ENCODE measurements at places on chromosomes 1 and 21. TPM values are rescaled to one million over a fixed set of nuclear protein-coding genes. Genes with fewer than 3 reads are reported as not detected.

GRCh38 chr1:159890390-159890789 is 9.6 kb downstream of the CFAP45 start:
- no peak for DNase-seq

DNA sequence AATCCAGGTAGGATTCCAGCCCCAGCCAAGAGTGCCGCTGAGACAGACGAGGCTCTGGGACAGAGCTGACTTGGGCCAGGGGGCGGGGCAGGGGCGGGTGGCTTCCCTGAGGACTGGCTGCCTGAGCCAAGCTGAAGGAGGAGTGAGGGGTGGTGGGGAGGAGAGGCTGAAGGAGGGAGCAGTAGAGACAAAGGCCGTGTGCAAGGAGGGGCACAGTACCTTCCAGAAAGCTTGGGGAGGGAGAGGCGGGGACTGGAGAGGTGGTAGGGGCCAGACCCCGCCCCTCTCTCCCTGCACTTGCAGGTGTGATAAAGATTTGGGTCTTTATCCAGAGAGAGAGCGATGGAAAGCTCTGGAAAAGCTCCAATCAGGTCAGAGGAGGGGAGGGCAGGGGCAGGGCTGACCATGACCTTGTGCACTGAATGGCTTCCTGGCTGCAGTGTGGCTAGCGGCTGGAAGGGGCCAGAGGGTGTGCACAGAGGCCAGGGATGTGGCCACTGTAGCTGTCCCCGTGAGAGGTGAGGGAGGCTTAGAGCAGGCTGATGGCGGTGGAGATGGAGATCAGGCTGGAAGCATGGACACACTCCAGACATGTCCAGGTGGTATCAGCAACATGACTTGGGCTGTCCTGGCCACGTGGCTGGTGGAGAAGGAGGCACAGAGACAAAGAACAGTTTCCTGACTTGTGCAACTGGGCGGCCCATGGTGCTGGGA is 6.7 kb upstream of the EPHA8 start:
- DNase-seq: no peak

LCE3D gene
- not detected for polyA plus RNA-seq

CCDC27 gene
- polyA plus RNA-seq: 0.19 TPM

HTR1D gene
- 0.28 TPM for polyA plus RNA-seq

DNA sequence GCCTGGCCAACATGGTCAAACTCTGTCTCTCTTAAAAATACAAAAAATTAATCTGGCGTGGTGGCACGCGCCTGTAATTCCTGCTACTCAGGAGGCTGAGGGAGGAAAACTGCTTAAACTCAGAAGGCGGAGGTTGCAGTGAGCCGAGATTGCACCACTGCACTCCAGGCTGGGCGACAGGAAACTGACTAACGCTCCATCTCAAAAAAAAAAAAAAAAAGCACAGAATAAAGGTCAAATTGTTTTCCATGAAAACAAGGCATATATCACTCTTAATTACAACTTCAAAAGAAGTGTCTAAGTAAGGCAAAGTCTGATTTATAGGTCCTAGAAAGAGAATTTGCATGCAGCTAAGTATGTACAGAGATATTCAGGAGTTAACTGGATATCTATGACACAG is 25.6 kb downstream of the EYA3 start:
- no peak for DNase-seq

DNA sequence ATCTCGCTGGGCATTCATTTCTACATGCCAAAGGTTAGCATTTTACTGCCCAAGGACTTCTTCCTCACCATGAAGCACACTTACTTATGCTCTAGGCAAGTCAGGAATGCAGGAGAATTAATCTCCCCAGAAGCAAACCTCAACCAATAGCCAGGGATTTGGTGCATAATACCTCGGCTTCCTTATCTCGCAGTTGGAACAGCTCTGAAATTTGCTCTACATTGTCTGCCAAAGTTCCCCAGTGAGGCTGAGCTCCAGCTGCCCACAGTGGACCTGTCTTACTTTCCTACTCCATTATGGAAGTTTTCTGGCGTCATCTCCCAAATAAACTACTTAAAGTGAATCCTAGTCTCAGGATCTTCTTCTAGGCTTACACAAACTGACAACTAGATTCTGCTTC is 57.6 kb upstream of the PPM1J start:
- no peak for DNase-seq

GRCh38 chr1:4298361-4299083 is 355.9 kb upstream of the AJAP1 start:
- DNase-seq: no peak

ITLN2 gene
- not detected for polyA plus RNA-seq

DNA sequence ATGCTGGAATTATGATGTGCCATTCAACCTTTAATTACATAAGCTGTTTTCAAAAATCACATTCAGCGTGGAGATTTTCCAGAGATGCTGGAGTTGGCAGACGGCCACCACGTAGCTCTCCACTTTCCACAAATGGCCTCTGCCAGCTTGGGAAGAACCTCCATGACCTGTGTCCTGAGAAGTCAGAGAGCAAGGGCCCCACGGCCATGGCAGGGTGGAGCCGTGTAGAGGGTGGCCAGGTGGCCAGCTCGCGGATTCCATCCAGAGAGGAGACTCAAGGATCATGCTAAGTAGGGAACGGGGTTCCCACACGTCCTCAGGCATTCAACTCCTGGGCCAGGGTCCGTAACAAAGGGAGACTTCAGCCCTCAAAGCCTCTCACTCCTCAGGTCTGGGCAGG is 1.3 kb upstream of the GALE start:
- no peak for DNase-seq

OR6K3 gene
- polyA plus RNA-seq: not detected

DNA sequence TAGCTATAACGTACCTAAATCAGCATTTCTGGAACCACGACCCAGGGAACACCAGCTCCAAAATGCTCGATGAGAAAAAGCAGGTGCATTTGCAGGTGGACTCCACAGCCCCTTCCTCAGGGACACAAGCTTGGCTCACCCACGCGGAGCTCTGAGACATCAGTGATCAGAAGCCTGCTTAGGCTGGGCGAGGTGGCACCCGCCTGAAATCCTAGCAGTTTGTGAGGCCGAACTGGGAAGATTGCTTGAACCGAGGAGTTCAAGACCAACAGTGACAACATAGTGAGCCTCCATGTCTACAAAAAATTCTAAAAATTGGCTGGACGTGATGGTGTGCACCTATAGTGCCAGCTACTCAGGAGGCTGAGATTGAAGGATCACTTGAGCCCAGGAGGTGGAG is 2.5 kb upstream of the TSPEAR start:
- DNase-seq: no peak

DNA sequence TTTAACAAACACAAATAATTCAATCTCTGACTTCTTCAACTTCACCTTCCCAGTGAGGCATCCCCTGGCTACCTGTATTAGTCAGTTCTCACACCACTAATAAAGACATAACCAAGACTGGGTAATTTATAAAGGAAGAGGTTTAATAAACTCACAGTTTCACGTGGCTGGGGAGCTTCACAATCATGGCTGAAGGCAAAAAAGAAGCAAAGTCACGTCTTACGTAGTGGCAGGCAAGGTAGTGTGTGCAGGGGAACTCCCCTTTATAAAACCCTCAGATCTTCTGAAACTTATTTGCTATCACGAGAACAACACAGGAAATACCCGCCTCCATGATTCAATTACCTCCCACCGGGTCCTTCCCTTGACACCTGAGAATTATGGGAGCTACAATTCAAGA is 478.5 kb downstream of the ADGRL2 start:
- no peak for DNase-seq

SPRR1A gene
- polyA plus RNA-seq: not detected

All from renal pelvis (tissue), 12 donors.